Pons (tissue), 1 donor: ENCODE measurements at places on chromosomes 16 and 17.

DNA sequence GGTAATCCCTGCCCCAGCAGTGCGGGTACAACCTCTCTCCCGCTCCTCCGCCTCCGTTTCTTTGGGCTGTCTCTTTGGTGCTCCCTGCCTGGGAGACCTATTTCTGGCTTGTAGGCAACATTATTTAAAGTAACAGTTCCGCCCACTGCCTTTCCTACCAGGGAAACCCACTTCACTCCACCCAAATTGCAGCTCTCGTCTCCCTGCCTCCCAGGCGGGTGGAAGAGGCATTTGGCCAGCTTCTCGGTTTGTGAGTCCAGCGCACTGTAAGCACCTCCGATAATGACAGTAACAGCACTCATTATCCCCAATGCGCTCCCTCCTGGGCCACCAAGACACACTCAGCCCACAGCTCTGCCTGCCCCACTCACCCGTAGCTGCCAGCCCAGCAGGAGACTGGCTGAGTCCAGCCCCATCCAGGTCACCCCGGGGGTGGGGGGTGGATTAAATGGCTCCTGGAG, 165.1 kb upstream of the CDC42EP4 start:
- DNase-seq: no peak

- no peak for DNase-seq
Measured at GRCh38 chr16:89860747-89861304, 12.6 kb upstream of the TCF25 start.

- DNase-seq: peak; percentile 54
Measured at GRCh38 chr16:50861970-50862411, 120.1 kb downstream of the CYLD start.

- DNase-seq: no peak
Measured at GRCh38 chr17:74437702-74438101, 5.8 kb downstream of the GPRC5C start.

DNA sequence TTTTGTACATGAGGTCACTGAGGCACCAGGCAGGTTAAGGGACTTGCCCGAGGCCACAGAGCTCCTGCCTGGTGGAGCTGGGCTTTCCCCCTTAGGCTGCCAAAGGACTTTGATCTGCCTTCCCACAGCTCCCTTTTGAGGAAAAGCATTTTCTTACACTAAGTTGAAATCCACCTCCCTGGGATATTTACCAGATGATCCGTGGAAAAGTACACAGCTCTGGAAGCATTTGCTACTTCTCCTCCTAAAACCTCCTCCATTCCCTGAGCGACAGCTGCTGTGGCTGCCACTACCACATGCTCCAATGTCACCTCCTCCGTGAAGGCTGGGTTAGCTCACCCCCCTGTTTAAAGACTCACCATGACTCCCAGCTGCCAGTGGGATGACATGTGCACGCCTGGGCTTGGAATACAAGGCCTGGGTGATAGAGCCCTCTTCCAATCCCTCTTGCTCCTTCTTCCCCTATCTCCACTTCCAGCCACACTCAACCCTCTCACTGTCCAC, 1.2 kb upstream of the MPRIP start:
- DNase-seq: peak; percentile 42

DNA sequence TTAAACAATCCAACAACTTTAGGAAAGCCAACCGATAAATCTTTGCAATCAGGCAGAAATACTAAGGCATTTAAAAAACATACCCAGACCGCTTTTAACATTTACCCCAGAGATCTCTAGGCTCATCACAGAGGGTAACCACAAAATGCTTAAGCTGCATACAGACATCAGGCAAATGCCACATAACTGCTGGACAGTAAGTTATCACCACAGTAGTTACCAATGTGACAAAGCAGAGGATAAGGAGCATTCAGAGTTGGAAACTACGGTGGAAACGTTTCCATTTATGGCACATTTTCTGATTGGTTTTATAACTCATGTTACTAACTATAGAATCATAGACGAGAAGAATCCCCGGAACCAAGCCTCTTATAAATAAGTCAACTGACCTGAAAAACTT, 77.5 kb downstream of the KANSL1 start:
- DNase-seq: no peak

DNA sequence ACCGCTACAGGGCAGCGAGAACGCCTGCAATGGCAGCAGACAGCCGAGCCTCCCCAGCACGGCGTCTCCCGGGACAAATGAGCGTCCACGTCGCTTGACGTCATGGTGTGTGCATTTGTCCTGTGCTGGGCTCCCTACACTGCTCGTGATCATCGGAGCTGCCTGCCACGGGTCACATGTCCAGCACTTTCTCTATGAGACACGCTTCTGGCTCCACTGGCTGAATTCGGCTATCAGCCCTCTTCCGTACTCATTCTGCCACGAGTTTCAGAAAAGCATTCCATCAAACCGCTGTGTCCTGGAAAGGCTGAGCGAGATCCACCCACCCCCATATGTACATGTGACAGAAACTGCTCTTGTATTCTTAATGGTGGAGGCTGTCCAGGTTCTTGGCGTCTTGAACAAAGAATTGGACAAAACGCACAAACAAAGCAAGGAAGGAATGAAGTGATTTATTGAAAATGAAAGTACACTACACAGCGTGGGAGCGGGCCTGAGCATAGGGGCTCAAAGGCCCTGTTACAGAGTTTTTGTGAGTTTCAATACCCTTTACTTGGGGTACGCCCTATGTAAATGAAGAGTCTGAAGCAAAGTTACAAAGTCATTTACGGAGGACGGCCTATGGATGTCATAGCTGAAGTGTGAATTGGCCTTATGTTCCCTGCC, 28.5 kb upstream of the SHCBP1 start:
- no peak for DNase-seq

- peak; percentile 96 for DNase-seq
Measured at GRCh38 chr16:57976331-57976796, 5.4 kb upstream of the CNGB1 start.

DNA sequence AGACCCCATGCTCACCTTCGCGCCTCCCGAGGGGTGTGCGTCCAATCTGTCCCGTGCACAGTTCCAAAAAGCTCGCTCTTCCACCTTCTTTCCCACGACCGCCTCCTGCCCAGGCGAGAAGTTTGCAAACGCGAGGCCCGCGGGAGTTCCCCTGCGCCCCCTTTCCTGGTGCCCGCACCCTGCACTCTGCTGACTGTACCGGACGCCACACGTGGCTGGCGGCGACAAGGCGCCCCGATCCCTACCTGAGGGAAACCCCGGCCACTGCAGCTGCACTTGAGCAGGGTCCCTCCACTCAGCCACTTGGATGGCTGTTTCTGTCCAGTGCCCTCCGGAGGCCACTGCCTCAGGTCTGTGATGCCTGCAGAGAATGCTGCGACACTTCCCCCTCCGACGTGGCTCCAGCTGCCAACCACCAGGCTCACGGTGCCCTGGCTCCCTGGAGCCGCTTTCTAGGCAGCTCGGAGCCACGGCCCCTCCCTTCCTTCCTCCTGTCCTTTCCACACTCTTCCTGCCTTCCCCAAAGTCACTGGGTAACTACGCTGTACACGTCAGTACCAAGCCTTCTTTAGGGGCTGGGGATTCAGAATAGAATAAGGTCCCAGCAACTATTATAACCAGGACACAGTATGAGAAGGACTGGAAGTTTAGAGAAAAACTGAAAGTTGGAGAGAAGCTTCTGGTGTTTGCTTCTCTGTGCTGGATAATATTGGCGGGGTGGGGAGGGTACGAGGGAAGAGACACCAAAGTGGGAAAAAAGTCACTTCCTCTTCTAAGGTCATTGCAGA, at the start of gene MLKL:
MLKL (minus strand) TSS at position 425 of the 788 bp plus-strand sequence. CDS start 5,105 bp downstream, outside the sequence.
- DNase-seq: peak; percentile 66

- no peak for DNase-seq
Measured at GRCh38 chr17:76234354-76234679, 6.0 kb downstream of the RNF157 start.

DNA sequence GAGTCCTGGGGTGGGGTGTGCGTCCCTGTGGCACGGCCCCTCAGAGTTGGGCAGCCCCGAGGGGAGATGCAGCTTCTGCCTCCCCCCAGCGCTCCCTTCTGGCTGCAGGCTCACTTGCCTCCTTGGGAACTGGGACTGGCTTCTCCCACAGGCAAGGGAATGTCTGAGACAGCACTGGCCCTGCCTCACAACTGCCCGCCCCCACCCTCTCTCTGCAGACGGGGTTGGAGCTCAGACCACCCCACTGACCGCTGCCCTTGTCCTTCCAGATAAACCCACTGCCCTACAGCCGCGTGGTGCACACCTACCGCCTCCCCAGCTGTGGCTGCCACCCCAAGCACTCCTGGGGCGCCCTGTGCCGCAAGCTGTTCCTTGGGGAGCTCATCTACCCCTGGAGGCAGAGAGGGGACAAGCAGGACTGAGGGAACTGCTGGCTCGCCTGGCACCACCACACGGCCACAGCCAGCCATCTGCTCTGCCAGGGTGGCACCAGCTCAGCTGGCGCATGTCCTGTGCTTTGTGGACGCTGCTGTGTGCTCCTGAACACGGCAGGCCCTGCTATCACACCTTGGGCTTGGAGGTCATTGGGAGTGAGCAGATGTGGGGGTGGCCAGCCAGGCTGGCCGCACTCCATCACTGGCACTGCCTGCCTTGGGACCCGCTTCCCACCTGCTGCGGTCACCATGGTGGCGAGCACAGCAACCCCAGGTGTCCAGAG, 7.1 kb upstream of the RAB40C start:
- DNase-seq: no peak

DNA sequence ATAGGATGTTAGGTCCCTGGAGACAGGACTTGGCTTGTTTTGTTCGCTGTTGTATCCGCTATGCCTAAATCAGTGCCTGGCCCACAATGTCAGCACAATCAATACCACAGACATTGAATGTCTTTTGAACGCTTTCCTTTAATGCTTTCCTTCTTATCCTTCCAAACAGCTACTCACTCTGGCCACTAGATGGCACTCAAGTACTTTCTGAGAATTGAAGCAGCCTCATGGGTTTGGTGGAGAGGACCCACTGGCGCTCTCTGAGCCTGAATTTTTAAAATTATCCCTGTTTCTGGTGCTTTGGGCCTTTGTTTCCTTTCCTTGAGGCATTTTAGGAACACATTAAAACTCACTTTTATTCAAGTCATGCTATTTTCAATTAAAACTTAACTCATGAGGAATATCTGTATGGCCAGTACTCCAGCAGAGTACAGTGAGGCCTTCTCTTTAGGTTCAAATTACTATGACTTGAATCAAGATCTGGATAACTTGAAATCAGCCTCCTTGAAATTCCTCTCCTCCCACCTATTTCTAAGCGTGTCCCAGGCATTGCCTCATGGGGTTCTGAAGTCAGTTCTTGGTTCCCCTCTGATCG, 3.2 kb upstream of the NLRP1 start:
- peak; percentile 95 for DNase-seq

DNA sequence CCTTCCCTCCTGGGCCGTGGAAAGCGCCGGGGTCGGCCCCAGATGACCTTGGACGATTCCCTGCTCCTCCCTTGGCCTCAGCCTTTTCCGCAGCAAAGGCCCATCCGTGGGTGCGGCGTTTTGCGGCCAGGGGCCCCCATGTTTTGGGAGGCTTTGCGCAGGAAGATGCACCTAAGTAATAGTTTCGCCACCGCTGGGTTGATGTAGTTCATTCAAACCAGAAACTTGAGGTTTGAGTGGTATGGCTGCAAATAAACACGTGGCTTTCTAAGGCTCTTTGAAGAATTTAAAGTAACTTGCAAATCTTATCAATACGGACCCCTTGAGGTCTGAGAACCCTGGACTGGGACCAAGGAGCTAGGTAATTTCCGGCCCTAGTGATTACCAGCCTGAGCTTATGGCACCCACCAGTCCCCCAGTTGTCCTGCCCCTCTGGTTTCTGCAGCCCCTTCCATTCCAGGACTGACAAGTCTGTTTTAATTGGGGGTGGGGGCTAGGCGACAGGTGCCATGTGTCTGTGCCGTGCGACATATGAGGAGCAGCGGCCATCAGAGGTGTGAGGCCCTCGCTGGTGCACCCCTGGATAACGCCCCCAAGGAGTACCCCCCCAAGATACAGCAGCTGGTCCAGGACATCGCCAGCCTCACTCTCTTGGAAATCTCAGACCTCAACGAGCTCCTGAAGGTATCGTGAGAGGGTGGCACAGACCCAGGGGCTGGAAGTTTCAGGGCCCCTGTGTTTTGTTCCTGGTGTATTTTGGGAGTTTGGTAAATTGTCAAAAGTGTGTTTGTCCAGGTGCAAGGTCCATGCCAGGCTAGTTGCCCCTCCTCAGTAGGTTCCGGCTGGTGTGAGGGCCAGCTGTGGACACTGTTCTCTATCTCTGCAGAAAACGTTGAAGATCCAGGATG, 834 bp downstream of the MRPL12 start:
- DNase-seq: no peak

DNA sequence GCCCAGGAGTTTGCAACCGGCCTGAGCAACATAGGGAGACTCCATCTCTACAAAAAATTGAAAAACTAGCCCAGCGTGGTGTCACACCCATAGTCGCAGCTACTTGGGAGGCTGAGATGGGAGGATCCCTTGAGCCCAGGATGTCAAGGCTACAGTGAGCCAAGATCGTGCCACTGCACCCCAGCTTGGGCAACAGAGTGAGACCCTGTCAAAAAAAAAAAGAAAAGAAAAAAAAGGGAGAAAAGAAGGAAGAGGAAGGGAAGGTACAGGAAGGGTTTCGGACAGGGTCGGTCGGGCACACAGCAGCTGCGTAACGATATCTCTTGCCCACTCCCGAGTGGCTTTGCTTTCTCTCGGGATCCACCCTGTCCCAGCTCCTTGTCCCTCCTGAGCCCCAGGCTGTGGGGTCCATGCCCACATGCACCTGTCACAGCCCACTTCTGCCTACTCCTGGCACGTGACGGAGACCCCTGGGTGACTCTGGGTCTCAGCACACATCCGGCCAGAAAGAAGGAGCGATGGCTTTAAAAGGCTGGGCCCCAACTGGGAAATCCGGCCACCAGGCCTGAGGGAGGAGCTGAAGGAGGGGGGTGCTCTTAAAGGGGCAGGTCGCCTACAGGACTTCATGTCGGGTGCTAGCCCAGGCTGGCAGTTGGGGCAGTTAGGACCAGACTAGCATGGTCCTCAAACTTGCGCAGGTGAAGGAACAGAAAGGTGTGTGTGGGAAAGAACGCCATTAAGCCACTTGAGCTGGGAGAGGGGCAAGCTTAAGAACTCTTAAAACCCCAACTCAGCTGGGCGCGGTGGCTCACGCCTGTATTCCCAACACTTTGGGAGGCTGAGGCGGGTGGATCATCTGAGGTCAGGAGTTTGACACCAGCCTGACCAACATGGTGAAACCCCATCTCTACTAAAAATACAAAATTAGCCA, at the start of gene GHDC:
GHDC (minus strand) TSS at position 526 of the 931 bp plus-strand sequence. CDS start 913 bp downstream, outside the sequence.
- DNase-seq: peak; percentile 92

DNA sequence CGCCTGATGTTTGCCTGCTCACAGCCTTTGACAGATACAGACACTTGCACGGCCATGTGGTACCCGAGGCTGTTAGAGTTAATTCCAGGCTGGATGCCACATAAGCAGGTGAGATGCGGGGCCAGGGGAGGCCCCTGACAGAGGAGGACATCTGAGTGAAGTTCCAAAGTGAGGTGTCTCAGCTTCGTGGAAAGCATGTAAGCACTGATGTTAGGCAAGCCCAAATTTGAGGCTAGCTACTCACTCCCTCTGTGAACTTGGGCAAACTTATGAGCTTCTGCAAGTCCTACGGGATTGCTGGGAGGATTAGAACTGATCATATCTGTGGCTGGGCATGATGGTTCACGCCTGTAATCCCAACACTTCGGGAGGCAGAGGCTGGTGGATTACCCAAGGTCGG, 39.3 kb upstream of the MARCHF10 start:
- DNase-seq: no peak
